Caco-2 (cell line): ENCODE measurements at places on chromosomes 4 and X. TPM values are rescaled to one million over a fixed set of nuclear protein-coding genes. Genes with fewer than 3 reads are reported as not detected.

The PIR gene
- 12.0 and 15.7 TPM in 2 replicates for total RNA-seq

The DDX53 gene
- total RNA-seq = not detected in 2 replicates

The CT47A1 gene
- total RNA-seq = not detected in 2 replicates

The QDPR gene
- 44.8 and 47.3 TPM in 2 replicates for total RNA-seq

The TMSB15A gene
- not detected in 2 replicates for total RNA-seq

The AGTR2 gene
- not detected in 2 replicates for total RNA-seq

The FRMPD4 gene
- not detected in 2 replicates for total RNA-seq

The FGFBP1 gene
- 0.88 and 1.1 TPM in 2 replicates for total RNA-seq

The SLC39A8 gene
- total RNA-seq = 14.1 and 15.5 TPM in 2 replicates

The UGT2A2 gene
- total RNA-seq = not detected in 2 replicates

The EDA gene
- total RNA-seq = 0.67 and 0.98 TPM in 2 replicates

The TASL gene
- total RNA-seq = not detected in 2 replicates
